ENCODE measurements at places on chromosomes 2 and 18. TPM values are rescaled to one million over a fixed set of nuclear protein-coding genes. Genes with fewer than 3 reads are reported as not detected.

MAP3K2 gene
- total RNA-seq, result 31.6 TPM

ANKRD23 gene
- 10.6 TPM for total RNA-seq

FOXD4L1 gene
- total RNA-seq, result not detected

IL1R1 gene
- 27.7 TPM for total RNA-seq

MPPE1 gene
- total RNA-seq, result 39.9 TPM

SERPINB10 gene
- total RNA-seq, result not detected

VIL1 gene
- total RNA-seq, result not detected

SERPINB13 gene
- not detected for total RNA-seq

EGR4 gene
- total RNA-seq, result not detected

POTEI gene
- total RNA-seq, result not detected

ACMSD gene
- total RNA-seq, result not detected

GCA gene
- total RNA-seq, result 7.3 TPM

RAD51AP2 gene
- total RNA-seq, result 0.43 TPM

SERPINB11 gene
- not detected for total RNA-seq

TNFRSF11A gene
- 1.0 TPM for total RNA-seq

TMEM169 gene
- total RNA-seq, result 0.22 TPM

HOXD3 gene
- 1.0 TPM for total RNA-seq
